Caki2 (cell line): ENCODE measurements at places on chromosomes 11 and 22. TPM values are rescaled to one million over a fixed set of nuclear protein-coding genes. Genes with fewer than 3 reads are reported as not detected.

The GAS2 gene
- total RNA-seq, result 2.7 and 5.0 TPM in 2 replicates

- DNase-seq, result peak; percentile 30
Measured at GRCh38 chr11:13486926-13487660, 8.7 kb downstream of the PTH start.

- no peak for DNase-seq
Measured at GRCh38 chr11:78363024-78363619, 54.5 kb downstream of the GAB2 start.

The CRYBA4 gene
- total RNA-seq, result not detected in 2 replicates

DNA sequence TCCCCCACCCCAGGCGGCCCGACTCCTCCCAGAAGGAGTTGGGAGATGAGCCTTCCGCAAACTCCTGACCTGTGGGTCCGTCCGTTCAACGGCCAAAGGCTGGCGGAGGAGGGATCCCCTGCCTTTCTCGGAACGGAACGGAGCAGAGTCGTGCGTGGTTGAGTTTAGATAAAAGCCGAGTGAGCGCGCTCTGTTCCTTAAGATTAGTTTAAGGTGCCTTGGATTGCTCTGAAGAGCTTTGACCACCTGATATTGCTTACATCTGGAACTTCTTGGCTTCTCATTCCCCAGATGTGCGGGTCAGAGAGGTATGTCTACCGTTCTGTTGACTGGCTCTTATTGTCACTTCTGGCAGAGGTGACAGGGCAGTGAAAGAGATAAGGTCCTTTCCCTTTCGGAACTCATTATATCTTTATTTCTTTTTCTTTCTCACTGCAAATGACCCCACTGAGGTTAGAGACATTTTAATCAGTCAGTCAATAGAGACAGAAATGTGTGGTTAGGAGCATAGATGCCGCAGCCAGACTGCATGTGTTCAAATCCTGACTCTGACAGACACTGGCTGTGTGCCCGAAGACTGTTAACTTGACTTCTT, at the start of gene TRIM6:
Gene TRIM6 (plus strand): TSS at position 31 of the 595 bp plus-strand sequence. CDS start 261 bp downstream, at position 292.
- DNase-seq, result peak; percentile 56

- no peak for DNase-seq
Measured at GRCh38 chr22:23884140-23884539, 10.0 kb upstream of the MIF start.

- no peak for DNase-seq
Measured at GRCh38 chr11:94968334-94968958, 4.9 kb downstream of the CWC15 start.

- DNase-seq, result no peak
Measured at GRCh38 chr11:121841487-121842191, 274.4 kb downstream of the BLID start.

DNA sequence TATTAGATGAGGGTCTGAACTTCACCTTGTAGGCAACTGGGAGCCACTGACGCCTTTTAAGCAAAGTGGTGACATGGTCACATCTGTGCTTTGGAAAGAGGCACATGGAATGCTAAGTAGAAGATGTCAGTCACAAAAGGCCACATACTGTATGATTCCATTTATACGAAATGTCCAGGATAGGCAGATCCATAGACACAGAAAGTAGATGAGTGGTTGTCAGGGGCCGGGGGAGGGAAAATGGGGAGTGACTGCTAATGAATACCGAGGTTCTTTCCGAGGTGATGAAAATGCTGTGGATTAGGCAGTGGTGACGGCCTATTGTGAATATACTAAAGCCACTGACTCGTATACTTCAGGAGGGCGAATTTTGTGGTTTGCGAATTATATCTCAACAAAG, 20.6 kb downstream of the NECTIN1 start:
- DNase-seq, result no peak

The MS4A2 gene
- total RNA-seq, result not detected in 2 replicates
